Naive thymus-derived CD8-positive, alpha-beta T cell (primary cell): ENCODE measurements at places on chromosomes 11 and 22.

DNA sequence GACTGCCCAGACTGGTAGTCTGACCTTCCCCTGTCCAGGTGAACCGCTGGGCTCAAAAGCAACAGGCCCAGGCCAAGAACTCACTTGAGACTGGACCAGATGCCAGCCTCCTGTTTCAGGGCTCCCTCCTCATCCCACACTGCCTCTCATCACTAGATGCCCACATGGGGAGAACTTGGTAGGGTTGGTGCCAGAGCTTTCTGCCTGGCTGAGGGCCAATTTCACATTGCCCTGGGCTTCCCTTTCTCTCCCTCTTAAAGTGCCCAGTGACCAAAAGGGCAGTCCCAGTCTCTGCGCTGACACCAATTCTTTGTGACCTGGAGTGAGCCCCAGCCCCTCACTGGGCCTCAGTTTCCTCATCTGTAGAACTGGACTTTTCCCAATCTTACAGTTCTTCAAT lies 41.7 kb downstream of the C11orf58 start:
- DNase-seq = no peak

- no peak for DNase-seq
These were observed 139.0 kb downstream of the TRPC6 start for GRCh38 chr11:101444851-101445250.

DNA sequence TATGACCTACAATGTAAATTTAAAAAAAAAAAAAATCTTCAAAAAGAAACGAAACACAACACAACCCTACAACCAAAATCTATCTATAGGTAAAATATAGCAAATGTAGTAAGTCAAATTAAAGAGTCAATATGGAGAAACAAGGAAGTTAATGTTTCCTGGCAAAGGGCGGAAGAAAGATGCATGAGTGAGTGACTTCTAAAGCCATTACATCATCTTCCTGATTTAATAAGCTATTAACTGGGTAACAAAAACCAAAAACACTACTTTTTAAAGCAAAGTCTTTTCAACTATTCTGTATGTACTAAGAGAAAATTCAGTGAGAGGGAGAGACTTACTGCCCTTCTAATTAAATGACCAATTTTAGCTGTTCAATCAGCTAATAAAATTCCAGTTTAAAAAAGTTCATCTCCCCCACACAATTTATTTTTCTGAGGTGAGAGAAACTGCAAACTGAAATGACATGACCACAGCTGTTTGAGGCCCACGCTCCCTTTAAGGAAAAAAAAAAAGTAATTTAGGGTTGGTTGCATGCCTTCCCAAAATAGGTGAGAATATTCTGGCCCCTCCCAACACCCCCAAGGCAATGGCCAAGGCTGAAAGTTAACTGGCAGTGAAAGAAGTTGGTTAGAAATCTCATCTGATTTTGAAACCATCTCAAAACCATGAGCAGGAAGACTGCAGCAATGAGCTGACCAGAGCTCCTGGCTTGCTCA lies 5.9 kb downstream of the SF1 start:
- no peak for DNase-seq

GRCh38 chr11:13119361-13119760 lies 110.2 kb downstream of the RASSF10 start:
- DNase-seq = no peak

DNA sequence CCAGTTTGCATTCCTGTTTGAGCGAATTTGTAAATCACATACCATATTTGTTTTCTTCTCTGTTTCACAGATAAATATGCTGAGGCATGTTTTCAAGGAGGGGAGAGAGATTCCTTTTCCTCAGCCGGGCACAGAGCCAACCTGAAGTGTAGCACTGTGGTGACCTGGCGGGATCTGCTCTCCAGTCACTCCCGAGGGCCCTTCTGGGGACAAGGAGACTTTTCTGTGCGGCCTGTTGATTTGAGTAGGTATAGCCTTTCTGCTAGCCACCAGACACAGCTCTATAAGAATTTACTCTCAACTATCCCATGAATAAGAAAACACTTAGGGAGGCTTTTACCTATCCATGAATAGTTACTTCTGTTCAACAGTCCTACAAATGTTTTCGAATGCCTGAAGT lies 63.5 kb upstream of the FDX1 start:
- no peak for DNase-seq

DNA sequence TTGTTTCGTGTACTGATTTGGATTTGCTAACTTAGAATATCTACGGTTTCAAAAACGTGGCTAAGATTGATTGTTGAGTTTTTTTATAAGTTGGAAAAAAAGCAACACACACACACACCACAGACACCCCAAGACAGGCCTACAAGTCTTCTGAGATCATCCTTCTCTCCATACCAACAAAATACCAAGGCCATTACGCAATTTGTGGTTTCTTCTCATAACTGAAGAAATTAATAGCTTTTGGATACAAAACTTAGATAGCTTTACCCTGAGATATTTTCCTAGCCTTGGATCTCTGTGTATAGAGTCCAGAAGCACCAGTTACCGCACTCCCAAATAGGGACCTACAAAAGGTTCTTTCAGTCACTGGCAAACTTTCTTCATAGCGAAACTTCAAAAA lies 113.6 kb downstream of the SIK3 start:
- DNase-seq = no peak

GRCh38 chr22:23130697-23131096 lies 11.1 kb downstream of the RSPH14 start:
- DNase-seq = no peak

- no peak for DNase-seq
These were observed 11.6 kb downstream of the TST start for GRCh38 chr22:37007651-37008050.

DNA sequence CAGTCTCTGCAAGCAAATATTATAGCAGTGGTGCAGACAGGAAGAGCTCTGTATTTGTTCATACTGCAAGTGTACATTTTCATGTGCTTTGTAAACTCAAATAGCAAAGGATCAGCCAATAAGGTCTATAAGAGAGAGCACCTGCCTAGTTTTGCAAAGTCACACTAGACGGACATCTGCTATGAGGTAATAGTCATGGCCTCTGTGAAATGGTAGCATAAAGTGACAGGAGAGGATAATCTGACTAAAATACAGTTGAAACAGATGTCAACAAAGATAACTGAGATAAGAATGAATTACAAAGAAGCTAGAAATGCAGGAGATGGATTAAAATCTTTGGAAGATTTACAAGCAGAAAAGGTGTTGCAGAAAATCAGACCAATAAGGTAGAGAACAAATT lies 70.6 kb upstream of the SPON1 start:
- no peak for DNase-seq

- peak; percentile 67 for DNase-seq
These were observed 2.1 kb downstream of the FAM111A start for GRCh38 chr11:59144579-59145345.

DNA sequence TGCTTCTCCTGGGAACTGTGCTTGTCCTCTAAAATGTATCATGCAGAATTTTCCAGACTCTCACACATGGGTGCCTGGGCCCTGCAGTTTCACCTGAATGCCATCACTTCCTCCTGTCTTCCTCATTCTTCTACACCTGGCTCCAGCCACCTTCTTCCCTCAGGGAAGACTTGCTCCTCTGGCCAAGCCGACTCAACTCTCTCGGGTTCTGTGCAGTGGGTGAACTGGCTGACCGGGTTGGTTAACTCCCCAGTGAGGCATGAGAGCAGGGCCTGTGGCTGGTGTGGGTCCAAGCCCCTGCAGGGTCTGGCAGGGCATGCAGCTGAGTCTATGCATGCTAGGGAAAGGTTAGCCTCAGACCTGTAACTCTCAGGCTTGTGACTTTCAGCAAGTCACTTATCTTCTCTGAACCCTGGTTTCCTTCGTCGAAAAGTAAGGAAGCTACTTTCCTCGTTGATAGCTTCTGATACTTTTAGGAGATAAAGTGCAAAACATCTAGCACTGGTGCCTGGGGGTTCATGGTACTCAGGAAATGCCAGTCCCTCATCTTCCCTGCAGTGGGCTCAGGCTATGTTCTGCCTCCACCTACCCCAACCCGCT lies 11.9 kb downstream of the CD82 start:
- DNase-seq = no peak

DNA sequence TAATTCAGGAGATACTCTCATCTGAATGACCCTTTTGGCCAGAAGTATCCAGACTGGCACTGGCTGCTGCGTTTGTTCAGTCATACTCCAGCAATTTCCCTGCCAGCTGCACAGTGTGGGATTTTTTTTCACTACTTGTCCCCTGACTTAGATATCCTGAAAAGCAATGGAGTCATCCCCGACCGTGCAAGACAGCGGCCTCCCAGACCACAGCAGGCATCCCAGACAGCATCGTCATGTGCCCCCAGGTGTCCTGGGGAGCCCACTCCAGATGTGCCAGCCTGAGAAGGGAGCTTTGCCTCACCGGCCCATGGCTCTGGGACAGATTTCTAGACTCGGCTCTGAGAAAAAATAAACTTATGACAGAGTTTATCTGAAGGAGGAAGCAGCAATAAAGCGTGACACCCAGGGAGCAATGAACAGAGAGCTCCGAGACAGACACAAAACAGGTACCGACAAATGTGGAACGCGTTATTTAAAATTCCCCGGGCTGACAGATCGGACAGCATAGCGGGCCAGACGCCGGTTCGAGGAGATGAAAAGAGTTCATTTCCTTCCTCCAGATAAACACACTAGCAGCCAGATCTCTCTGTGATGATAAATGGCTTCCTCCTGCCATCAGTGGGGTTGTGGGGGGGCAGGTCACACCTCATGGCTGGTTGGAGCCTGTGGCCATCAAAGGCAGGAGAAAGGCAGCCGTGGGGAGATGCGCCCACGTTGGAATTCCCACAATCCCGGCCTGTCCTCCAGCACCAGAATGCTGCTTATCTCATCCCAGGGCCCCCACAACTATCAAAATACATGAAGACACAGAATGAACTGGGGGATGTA lies 106.4 kb upstream of the FGF3 start:
- DNase-seq = no peak
